Stimulated activated CD8-positive, alpha-beta memory T cell treated with anti-CD3 and anti-CD28 coated beads, Interleukin-2, amount 100 ng/mL, for 48 hours (primary cell): ENCODE measurements at places on chromosomes 1 and 21.
A peak's percentile ranks its signal among the peaks of the same experiment; 100 is the strongest.

GRCh38 chr1:6569033-6569432 is 10.8 kb upstream of the ZBTB48 start:
- no peak for DNase-seq

- DNase-seq, result no peak
Observed at GRCh38 chr1:99281105-99281504, 16.8 kb downstream of the PLPPR4 start.

GRCh38 chr1:20137055-20137454 is 2.1 kb upstream of the PLA2G2F start:
- no peak for DNase-seq

- DNase-seq, result no peak
Observed at GRCh38 chr1:78540048-78540447, 49.3 kb downstream of the PTGFR start.

GRCh38 chr1:197526736-197527371 is 248.4 kb downstream of the DENND1B start:
- no peak for DNase-seq

GRCh38 chr1:185996211-185996610 is 262.0 kb downstream of the HMCN1 start:
- DNase-seq, result no peak

DNA sequence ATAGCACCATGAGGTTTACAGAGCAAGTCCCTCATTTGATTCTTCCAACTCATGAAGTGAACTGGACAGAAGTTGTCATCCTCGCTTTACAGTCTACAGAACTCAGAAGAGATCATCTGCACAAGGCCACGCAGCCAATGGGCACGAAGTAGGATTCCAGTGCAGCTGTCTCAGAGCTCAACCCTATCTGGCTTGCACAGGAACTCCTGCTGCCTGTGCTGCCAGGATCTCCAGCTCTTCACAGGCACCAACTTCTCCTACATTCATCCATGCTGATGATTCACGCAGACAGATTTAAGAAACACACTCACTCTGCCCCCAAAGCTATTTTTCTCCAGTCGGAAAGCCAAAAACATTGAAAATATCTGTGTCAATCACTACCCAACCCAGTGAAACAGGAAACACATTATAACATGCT is 157.0 kb downstream of the RERE start:
- DNase-seq, result no peak

GRCh38 chr1:214215583-214215982 is 65.4 kb upstream of the SMYD2 start:
- DNase-seq, result no peak

DNA sequence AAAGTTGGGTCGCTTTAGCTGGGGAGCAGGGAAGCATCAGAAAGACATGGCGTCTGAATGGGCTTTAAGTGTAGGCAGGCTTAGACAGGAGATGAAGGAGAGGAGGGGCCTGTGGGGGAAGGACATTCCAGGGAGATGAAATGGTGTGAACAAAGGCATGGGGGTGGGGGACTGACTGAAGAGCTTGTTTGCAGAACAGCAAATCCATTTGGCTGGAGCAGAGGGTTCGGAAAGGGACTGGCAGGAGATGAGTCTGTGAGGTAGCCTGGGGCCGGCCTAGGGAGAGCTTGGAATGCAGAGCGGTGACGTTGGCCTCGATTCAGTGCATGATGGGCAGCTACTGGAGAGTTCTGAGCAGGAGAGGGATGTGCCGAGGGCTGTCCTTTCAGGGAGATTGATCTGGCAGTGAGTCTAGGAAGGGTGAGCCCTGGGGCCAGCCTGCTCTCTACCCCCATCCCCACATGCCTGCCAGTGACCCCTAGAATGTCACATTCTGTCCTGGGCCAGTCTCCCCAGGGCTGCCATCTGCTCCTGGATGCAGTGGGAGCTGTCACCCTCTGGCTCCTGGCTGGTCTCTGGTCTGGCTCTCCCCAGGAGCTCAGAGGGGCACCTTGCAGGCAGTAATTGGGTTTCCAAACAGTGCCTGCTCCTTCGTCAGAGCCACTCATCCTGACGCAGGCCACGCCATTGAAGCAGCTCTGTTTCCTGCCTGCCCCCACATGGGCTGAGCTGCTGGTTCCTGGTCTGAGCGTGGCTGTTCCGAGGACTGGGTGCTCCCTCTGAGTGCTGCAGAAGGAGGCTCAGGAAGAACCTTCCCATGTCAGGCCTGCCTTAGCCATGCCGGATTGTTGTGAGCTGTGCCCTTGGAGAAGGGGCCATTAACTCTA is 22.3 kb upstream of the TMEM222 start:
- no peak for DNase-seq

- no peak for DNase-seq
Observed at GRCh38 chr1:168887381-168887780, 158.4 kb upstream of the DPT start.

DNA sequence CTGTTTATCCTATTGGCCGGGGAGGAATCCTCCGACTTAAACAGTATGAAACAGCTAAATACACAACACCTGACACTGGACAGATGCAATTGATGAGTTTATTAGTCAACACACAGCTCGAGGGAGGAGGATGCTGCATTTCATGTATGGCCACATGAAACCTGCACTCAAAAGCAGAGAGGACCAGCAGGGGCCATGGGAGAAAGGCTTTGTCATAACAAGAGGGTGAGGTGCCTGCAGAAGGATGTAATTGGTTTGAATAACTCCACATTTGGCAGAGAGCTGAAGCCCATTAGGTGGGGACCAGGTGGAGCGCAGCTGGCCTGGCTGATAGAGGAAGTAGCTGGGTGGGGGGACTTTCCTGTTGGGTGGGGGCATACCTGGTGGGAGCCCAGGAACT is 599.1 kb downstream of the PTPRU start:
- no peak for DNase-seq

DNA sequence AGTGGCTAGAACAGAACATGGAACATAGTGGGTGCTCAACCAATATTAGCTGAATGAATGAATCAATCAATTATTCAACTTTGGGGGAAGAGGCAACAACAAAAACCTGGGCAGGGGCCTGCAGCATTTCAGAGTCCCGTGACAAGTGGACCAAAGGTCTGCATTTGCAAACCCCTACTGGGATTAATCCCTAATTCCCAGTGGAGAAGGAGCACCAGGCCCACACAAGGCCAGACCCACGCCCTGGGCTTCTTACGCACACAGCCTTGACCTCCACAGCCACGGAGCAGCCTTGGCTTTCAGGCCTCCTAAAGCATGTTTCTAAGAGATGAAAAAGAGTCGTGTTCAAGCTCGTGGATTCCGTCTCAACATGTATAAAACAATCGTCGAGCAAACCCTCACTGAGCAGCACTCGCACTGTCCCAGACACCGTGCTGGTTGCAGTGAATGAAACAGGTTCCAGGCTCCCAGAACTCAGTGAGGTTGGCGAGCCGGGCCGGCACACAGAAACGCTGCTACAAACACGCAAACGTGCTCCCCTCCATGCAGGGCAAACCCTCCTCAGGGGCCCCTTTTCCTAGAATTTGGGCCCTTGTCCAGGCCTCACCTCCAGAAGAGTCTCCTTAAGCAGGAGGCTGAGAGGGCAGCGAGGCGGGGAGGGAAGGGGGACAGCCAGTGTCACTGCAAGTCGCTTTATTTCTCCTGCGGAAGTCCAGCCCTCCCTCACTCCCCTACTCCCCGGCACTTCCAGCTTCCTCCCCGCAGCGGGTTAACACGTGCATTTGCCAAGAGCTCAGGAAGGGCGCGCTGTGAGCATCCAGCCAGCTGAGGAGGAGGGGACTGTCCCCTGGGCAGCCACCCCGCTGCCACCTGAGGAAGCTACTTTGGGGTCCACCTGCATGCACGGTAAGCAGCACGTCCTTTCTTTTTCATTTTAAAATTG is 556.4 kb downstream of the KIF26B start:
- DNase-seq, result no peak

GRCh38 chr1:12183095-12183794 is 16.5 kb downstream of the TNFRSF1B start:
- DNase-seq, result no peak

GRCh38 chr1:89724369-89725010 is 91.6 kb downstream of the LRRC8C start:
- DNase-seq, result peak; percentile 43

DNA sequence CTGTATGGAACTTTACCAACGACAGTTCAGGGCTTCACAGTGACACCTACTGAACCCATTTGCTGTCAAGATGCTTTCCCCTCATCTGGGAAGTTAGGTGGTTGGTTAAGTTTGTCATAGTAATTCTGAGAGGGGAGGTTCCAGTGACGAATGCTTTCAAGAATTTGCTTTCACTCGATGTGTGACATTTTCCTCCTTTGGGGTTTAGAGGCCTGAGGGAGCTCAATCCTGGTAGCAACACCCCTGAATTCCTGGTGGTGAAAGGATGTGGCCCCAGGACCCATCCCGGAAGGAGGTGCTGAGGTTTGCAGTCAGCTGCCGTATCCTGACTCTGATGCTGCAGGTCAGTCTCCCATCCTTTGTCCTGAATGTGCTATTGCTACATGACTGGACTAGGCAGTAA is 2.8 kb downstream of the PIGV start:
- no peak for DNase-seq

DNA sequence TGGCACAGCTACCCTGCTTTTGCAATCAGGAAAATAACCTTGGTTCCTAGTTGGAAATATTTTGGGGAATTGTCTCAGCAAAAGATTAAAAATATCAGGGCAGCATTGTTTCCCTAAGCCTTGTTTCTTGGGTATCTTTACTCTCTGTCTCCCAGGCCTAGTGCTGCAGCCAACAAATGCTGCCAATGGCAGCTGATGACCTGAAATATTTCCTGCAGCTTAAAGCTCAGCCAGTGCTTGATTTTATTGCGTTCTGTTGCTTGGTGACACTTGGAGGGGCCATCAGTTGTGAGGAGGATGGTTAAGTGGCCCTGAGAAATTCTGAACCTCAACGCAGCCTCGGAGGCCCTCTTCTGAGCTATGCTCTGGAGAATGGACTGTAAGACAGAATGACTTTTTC is 59.4 kb upstream of the B3GALT5 start:
- DNase-seq, result no peak

GRCh38 chr1:46171871-46172270 is 3.0 kb upstream of the TSPAN1 start:
- no peak for DNase-seq

- DNase-seq, result no peak
Observed at GRCh38 chr1:5271264-5271663, 616.9 kb downstream of the AJAP1 start.
